Activated T-helper 17 cell treated with anti-CD3 and anti-CD28 coated beads, Interleukin-2, amount 50 U/mL, for 72 hours (primary cell): ENCODE measurements at places on chromosomes 1 and 21. TPM values are rescaled to one million over a fixed set of nuclear protein-coding genes. Genes with fewer than 3 reads are reported as not detected.

The CR1 gene
- total RNA-seq, result 0.17 TPM

The LCE3E gene
- not detected for total RNA-seq

The MAGOH gene
- 49.6 TPM for total RNA-seq

The RCAN1 gene
- total RNA-seq, result 6.3 TPM

The RPTN gene
- not detected for total RNA-seq

The PLA2G2A gene
- not detected for total RNA-seq

The NCDN gene
- total RNA-seq, result 42.4 TPM

The TP73 gene
- 1.1 TPM for total RNA-seq

The CBR3 gene
- total RNA-seq, result 23.2 TPM

The SEMA6C gene
- 6.3 TPM for total RNA-seq

The XKR8 gene
- total RNA-seq, result 8.4 TPM

The TOMM20 gene
- total RNA-seq, result 117 TPM

The AGO1 gene
- 29.5 TPM for total RNA-seq

The CENPF gene
- total RNA-seq, result 69.7 TPM

The RHOU gene
- 2.1 TPM for total RNA-seq

The WNT4 gene
- total RNA-seq, result not detected

The PRCC gene
- 76.7 TPM for total RNA-seq

The S100A9 gene
- total RNA-seq, result 0.66 TPM

The KIF21B gene
- 64.2 TPM for total RNA-seq

The ASTN1 gene
- total RNA-seq, result not detected

The C1QTNF12 gene
- 7.5 TPM for total RNA-seq

The FAM131C gene
- 0.24 TPM for total RNA-seq

The UBE2U gene
- total RNA-seq, result not detected

The ZNF648 gene
- total RNA-seq, result not detected
